ENCODE measurements at places on chromosomes 5 and 9. TPM values are rescaled to one million over a fixed set of nuclear protein-coding genes. Genes with fewer than 3 reads are reported as not detected.
A peak's percentile ranks its signal among the peaks of the same experiment; 100 is the strongest.

DNA sequence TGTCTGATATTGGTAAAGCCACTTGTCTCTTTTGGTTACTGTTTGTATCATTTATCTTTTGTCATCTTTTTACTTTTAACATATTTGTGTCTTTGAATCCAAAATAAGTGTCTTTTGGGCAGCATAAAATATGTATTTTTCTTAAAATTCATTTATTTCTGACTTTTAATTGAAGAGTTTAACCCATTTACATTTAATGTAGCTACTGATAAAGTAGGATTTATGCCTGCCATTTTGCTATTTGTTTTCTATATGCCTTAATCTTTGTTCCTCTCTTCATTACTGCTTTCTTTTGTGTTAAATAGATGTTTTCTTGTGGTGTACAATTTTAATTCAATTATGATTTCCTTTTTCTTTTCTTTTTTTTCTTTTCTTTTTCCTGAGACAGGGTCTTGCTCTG lies 60.9 kb downstream of the ESM1 start:
- no peaks in the 10 kb centered on the region for H3K4me1 ChIP-seq
- H3K27me3 ChIP-seq, result no peaks in the 10 kb centered on the region
- DNase-seq, result no peak
- no peak overlapping the region for H3K27ac ChIP-seq
- H3K36me3 ChIP-seq, result no peaks in the 10 kb centered on the region

GRCh38 chr5:54215233-54215736 lies 95.1 kb downstream of the ARL15 start:
- no peak overlapping the region for H3K4me3 ChIP-seq
- H3K27ac ChIP-seq, result no peak overlapping the region
- no peak for DNase-seq

DNA sequence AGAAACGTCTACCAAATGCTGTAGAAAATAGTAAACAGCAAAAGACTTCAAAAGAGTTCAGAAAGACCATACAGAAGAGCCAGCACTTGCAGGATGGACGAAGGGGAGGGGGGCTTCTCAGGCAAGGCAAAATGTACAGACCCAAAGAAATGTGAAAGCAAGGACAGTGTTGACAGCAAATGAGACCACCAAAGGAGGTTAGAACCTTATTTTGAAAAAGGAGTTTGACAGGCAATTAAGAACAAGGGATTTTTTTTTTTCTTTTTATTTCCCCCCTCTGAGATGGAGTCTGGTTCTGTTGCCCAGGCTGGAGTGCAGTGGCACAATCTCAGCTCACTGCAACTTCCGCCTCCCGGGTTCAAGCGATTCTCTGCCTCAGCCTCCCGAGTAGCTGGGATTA lies 223.2 kb downstream of the EFNA5 start:
- no peaks in the 10 kb centered on the region for H3K27me3 ChIP-seq
- H3K4me3 ChIP-seq, result no peak overlapping the region
- H3K27ac ChIP-seq, result no peak overlapping the region
- DNase-seq, result no peak
- no peaks in the 10 kb centered on the region for H3K4me1 ChIP-seq

DNA sequence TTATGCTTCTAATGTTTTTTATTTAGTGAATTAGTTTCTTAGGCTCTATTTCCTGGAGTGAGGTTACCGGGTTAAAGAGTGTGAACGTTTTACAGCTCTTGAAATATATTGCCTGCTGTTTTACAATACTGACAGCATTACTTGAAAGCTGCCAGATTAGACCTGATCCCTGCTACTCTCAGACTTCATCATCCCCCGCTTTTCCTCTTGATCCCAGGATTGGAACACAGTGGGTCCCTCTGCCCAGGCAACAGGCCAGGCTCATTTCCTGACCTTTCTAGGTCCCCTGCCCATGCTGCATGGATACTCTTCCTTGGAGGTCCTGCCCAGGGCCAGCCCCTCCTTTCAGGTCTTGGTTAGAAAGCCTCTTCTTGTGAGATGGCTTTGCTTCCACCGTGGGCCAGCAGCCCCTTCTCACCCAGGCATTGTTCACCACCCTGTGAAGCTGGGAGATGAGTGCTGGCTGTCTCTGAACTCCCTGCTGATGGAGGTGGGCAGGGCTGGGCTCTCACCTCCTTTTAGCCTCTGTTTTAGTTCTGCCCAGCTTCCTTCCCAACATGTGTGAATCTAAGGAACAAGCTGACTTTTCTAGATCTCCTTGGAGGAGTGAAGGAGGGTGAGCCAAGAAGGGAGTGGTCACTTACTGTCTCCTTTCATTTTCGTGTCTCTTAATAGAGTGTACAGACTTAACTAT lies 15.5 kb upstream of the FAM120AOS start:
- no peak for DNase-seq
- no peak overlapping the region for H3K4me3 ChIP-seq
- H3K27ac ChIP-seq, result peak overlapping the region; percentile 52
- no peaks in the 10 kb centered on the region for H3K27me3 ChIP-seq
- H3K4me1 ChIP-seq, result peaks cover 73% of the 10 kb centered on the region
- H3K36me3 ChIP-seq, result peaks cover 14% of the 10 kb centered on the region

DNA sequence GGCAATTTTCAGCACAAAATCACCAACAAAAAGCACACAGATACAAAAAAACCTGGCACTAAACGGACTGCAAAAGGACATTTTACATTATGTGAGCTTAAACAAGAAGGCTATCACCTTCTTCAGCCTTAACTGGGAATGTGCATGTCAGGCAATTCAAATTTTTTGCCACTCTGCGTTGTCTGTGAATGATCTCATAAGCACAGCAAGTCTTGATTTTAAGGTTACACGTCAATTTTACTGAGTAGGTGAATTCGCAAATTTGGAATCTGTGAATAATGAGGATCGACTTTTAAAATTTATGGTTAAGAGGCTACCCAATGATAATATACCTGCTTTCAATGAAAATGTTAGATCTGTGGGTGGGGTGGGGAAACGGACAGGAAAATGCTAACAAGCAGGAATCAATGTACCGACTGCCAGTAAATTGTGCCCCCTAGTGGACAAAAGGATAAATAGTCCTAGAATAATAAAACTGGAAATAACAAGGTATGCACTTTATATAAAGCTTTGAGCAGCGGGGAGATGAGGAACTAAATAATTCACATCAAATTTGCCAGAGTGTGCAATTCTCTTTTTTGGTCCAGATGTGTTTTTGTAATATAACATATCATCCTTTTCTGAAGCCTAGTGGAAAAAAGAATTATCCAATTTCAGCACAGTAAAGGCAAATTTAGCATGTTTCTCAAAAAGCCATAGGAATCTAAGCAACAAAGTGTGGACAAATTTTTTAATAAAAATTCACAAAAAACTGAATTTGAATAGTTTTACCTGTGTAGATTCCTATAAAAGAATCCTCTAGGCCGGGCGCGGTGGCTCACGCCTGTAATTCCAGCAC lies 20.5 kb downstream of the EQTN start:
- H3K4me1 ChIP-seq, result no peaks in the 10 kb centered on the region
- H3K4me3 ChIP-seq, result peak overlapping the region; percentile 27
- no peaks in the 10 kb centered on the region for H3K36me3 ChIP-seq
- DNase-seq, result no peak

DNA sequence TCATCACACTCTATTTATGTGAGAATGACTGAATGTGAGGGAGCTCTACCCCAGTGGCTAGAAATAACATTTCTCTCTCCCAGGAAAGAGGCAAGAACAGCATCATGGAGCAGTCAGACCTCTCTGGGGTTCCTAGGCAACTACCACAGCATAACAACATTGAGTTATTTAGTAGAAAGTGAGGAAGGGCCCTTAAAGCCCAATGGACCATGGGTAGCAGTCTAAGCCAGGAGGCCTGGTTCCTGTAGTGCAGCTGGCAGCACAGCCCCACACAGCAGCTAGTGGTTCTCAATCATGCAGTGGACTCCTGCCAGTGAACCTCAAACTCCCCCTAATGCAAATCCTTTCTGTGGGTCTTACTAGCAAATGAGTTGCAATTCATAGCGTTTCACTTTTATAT lies 55.3 kb downstream of the SPEF2 start:
- no peaks in the 10 kb centered on the region for H3K27me3 ChIP-seq
- H3K36me3 ChIP-seq, result no peaks in the 10 kb centered on the region
- peak overlapping the region; percentile 6 for H3K27ac ChIP-seq
- DNase-seq, result no peak
- H3K4me1 ChIP-seq, result no peaks in the 10 kb centered on the region

DNA sequence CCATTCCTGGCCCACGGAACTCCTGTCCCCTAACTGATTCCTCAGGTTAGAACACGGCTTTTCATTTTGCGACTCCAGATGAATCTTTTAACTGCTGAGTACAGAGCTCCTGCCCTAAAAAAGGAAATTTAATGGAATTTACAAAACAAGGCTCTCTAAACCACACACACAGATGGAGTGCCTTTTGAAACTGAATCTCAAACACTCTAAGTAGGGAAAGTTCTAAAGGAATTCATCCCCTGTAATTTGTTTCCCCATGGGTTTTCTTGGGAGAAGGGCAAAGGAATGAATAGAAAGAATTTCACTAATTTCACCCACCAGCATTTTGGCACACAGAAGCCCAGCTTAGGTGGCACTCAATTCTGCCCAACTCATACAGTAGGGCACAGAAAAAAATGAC lies 106.5 kb downstream of the THBS4 start:
- H3K4me3 ChIP-seq, result no peak overlapping the region
- DNase-seq, result no peak
- peak overlapping the region; percentile 78 for H3K27ac ChIP-seq
- H3K36me3 ChIP-seq, result peaks cover 25% of the 10 kb centered on the region
- H3K4me1 ChIP-seq, result peaks cover 26% of the 10 kb centered on the region

DNA sequence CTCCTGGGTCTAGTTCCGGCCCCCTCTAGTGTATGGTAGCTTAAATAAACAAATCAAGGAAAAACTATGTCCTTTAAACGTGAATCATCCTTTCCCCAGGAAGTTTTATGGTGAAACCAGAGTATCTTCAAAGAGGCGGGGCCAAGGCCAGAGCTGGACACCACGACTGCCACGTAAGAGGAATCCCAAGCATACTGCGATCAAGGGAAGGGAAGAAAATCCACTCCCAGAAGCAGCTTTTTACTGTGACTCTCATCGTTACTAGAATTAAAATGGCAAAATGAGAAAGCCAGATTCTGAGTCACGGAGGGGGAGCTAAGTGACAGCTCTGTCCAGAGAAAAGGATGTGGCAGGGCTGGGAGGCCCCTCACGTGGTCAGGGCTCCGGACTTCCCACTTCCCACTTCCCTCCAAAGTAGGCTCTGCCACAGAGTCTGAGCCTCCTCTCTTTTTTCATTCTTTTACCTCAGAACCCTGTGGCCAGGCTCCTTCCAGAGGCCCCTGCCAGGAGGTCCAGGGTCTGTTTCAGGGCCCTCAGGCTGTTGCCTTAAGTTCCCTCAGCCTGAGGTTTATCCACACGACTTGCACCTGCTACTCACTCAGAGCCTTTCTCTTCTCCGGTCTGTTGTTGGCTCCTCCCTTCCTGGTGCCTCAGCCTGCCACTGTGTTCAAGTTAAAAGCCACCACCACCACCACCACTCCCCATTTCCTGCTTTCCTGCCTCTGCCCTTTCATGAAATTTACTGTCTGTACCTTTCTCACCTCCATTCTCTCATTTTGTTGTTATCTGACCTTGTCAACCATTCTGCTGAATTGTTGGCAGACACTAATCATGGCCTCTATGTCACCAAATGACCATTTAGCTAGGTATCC lies 1.4 kb upstream of the GLRX start:
- no peaks in the 10 kb centered on the region for H3K36me3 ChIP-seq
- peak; percentile 80 for DNase-seq
- H3K27ac ChIP-seq, result peak overlapping the region; percentile 91
- H3K4me1 ChIP-seq, result peaks cover 47% of the 10 kb centered on the region
- no peaks in the 10 kb centered on the region for H3K27me3 ChIP-seq

GRCh38 chr5:139708877-139709581 lies 60.9 kb downstream of the CXXC5 start:
- peaks cover 30% of the 10 kb centered on the region for H3K4me1 ChIP-seq
- H3K36me3 ChIP-seq, result no peaks in the 10 kb centered on the region
- peak overlapping the region; percentile 65 for H3K27ac ChIP-seq
- peaks cover 17% of the 10 kb centered on the region for H3K27me3 ChIP-seq
- peak overlapping the region; percentile 51 for H3K4me3 ChIP-seq

- peaks cover 9% of the 10 kb centered on the region for H3K36me3 ChIP-seq
- H3K4me3 ChIP-seq, result no peak overlapping the region
- no peak for DNase-seq
- no peak overlapping the region for H3K27ac ChIP-seq
- peaks cover 5% of the 10 kb centered on the region for H3K4me1 ChIP-seq
These were observed 56.1 kb downstream of the TTLL11 start for GRCh38 chr9:122036988-122037387.

GRCh38 chr9:130714586-130715110 lies 21.1 kb downstream of the EXOSC2 start:
- H3K27ac ChIP-seq, result no peak overlapping the region
- peaks cover 26% of the 10 kb centered on the region for H3K4me1 ChIP-seq
- no peaks in the 10 kb centered on the region for H3K27me3 ChIP-seq

DNA sequence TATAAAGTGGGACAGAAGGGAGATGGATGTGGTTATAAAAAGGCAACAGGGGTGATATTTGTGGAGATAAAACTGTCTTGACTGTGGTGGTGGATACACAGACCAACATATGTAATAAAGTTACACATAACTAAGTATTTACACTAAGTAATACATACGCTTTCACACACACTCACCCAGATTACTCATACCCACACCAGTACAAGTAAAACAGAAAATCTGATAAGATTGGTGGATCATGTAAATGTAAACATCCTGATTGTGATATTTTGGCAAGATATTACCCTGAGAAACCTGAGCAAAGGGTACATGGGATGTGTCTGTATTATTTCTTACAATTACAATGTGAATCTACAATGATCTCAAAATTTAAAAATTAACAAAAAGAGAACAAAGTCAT lies 53.3 kb upstream of the SLIT3 start:
- H3K27me3 ChIP-seq, result no peaks in the 10 kb centered on the region
- H3K4me1 ChIP-seq, result no peaks in the 10 kb centered on the region
- DNase-seq, result no peak
- no peak overlapping the region for H3K4me3 ChIP-seq
- H3K27ac ChIP-seq, result no peak overlapping the region

GRCh38 chr9:13165236-13165945 lies 114.1 kb downstream of the MPDZ start:
- no peak overlapping the region for H3K4me3 ChIP-seq
- DNase-seq, result no peak
- no peaks in the 10 kb centered on the region for H3K4me1 ChIP-seq
- no peaks in the 10 kb centered on the region for H3K27me3 ChIP-seq

DNA sequence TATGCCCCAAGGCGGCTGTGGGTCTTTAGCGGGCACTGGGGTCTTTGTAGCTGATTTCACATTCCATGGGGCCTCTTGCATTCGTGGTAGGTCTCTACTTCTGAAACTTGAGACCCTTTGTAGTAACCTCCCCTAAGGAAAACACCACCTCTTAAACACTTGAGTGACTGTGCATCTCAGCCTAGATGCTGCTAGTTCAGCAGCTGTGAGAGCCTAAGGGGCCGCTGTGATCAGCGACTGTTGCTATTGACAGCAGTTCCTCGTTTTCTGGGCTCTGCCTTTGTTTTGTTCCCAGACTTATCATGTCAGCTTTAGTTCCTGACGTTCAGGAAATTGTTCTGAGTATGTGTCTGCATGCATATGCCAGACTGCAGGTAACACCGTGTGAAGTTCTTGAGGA lies 171.2 kb downstream of the HSPA4 start:
- DNase-seq, result no peak
- no peaks in the 10 kb centered on the region for H3K4me1 ChIP-seq
- H3K4me3 ChIP-seq, result no peak overlapping the region
- H3K27ac ChIP-seq, result no peak overlapping the region
- H3K36me3 ChIP-seq, result no peaks in the 10 kb centered on the region

- H3K4me3 ChIP-seq, result no peak overlapping the region
- no peaks in the 10 kb centered on the region for H3K36me3 ChIP-seq
These were observed 100.1 kb downstream of the KCNIP1 start for GRCh38 chr5:170603578-170604565.

Gene SV2C
- 0.32 TPM for total RNA-seq

Gene FBN2
- total RNA-seq, result 0.58 TPM

Gene PCDHA13
- 2.3 TPM for total RNA-seq

Gene TPPP
- total RNA-seq, result 16.1 TPM
